T-helper 9 cell (primary cell): ENCODE measurements at places on chromosomes 5 and 9.

- DNase-seq = no peak
Measured at GRCh38 chr9:88521308-88521707, 13.7 kb upstream of the NXNL2 start.

DNA sequence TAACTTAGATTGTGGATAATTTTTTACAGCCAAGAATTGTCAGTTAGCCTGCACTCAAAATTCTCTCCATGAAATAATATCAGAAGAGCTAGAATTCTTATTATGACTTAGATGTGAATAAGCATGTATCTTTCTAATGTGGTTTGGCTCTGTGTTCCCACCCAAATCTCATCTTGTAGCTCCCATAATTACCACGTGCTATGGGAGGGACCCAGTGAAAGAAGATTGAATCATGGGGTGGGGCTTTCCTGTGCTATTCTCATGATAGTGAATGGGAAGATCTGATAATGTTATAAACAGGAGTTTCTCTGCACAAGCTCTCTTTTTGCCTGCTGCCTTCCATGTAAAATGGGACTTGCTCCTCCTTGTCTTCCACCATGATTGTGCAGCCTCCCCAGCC, 176.8 kb downstream of the MAT2B start:
- no peak for DNase-seq

DNA sequence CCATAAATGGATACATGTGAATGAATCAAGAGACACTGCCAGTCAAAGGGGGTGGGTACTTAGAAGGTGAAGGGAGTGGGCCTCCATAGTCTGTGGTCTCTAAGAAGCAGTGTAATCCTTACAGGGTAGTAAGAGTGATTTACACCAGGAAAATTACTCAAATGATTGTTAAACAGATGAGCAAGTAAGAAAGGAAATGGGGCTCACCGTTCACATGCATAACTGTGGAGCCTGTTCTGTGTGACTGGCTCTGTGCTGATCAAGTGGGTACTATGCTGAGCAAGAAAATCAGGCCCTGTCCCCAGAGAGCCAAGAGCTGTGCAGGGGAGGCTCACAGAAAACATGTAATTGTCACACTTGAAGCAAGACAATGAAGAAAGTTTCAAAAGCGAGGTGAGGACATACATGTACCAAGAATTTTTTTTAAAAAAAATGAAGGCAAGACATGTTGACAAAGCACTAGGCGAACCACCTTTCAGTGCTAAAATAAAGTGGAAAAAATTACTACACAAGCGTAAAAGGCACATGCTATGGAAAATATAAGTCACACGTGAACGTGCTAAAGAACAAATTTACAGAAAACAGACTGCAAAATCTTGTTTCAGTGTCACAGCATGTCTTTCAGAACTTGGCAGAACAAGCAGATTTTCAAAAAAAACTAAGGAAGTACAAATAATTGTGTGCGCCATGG, 2.5 kb downstream of the BTNL8 start:
- no peak for DNase-seq

DNA sequence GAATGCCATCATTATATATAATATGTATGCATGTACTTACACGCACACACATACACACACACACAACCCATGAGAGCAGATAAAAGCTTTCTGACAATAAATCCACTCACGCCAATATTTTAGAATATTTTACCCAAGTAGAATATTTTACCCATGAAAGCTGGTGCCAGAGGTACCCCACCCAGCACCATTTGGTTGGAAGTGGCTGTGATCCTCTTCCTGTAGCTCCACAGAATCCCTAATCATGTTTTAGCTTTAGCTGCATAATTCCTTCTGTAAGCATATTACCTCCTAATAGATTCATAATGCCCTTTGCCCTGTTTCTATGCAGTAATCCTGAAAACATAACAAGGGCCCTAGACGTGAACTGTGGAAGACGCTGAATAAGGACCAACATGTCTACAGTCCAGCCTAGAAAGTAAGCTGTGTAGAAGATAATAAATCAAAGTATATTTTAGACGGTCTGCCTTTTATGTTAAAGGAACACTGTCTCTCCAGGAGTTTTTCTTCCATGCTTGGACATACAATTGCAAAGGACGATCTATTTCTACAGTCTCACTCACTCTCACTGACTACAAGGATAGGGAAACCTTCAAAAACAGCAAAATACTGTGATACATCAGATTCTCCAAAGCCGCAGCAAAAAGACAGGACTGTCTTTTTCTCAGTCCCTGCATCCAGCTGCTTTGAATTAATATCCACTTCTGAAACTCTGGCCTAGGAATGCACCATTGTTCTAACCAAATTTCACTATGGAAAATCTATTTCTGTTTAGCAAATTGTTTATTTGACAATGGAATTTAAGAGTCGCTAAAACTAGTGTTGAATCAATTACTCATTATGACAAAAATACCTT, 98.2 kb downstream of the USP20 start:
- no peak for DNase-seq

DNA sequence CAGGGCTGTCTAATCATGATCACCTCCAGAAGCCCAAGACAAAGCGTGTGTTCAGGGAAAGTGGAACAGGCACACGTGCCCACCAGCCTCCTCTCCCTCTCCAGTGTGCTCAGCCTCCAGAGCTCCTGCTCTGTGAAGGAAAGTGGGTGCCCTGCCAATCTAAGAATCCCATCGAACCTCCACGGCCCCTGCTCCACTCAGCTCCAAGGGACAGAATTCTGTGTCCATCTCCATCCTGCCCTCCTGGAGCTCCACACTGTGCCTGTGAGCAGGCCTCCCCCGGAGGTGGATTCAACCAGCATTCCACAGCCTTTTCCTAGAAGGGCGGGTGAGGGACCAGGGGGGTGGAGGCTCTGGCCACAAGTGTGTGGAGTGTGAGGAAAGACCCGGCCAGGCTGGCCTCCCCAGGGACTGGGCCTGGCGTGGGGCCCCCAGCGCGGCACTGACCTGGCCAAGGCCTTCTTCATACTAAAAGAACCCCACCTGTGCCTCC, 6.0 kb downstream of the EEIG1 start:
- DNase-seq = no peak

- no peak for DNase-seq
Measured at GRCh38 chr9:16475996-16476395, 394.5 kb downstream of the BNC2 start.
